Suprapubic skin (tissue), 4 donors: ENCODE measurements at places on chromosomes 13 and 19.

DNA sequence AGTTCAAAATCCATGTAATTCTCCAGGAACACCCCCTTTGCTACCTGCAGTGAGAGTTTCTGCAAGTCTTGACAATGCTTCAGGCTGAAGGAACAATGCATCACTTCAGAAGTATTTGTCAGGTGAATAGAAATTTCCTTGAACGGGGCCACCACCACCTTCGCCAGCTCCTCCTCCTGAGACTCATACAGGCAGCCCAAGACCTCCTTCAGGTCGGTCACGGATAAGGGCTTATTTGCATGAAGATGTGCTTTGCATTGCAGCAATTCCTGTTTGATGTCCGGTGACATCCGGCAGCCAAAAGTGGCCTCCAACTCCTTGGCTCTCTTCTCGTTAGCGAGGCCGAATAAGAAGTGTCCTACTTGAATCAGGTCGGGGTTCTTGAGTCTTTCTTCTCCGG, 8.4 kb downstream of the NLRP7 start:
- H3K27me3 ChIP-seq = peaks cover 5% of the 10 kb centered on the region
- H3K36me3 ChIP-seq = no peaks in the 10 kb centered on the region
- no peak overlapping the region for H3K27ac ChIP-seq

DNA sequence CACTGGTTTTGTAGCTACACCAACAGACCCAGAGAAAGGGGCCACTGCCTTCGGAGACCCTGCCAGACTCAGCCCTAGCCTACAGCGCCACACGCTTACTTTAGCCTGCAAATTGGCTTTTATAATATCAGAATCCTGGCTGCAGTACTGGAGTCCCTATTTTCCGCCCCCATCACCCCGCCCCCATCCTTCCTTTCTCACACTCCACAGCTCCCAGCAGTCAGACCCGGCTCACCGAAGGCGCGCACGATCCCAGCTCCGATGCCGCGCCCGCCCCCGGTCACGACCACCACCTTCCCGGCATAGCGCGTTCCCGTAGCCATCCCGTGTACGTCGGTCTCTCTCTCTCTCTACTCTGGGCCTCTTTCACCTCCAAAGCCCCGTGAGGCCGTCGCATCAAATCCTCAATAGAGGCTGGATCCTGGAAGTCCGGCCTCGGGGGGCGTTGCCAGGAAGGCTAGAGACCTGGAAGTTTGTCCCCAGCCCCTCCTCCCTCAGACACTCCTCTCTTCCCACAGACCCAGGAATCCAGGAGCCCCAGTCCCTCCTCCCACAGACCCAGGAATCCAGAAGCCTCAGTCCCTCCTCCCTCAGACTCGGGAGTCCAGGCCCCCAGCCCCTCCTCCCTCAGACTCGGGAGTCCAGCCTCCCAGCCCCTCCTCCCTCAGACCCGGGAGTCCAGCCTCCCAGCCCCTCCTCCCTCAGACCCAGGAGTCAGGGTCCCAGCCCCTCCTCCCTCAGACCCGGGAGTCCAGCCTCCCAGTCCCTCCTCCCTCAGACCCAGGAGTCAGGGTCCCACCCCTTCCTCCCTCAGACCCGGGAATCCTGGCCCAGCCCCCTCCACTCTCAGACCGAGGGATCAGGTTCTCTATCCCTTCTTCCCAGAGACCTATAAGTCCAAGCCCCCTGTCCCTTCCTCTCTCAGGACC, at the start of gene HSD17B14:
Gene HSD17B14 (minus strand): TSS at position 403 of the 929 bp plus-strand sequence. CDS start 80 bp downstream, at position 323.
- H3K36me3 ChIP-seq = peaks cover 6% of the 10 kb centered on the region
- peak; percentile 74 for DNase-seq
- peak within 1 kb of the TSS; percentile 47 for H3K4me3 ChIP-seq
- H3K4me1 ChIP-seq = peaks cover 24% of the 10 kb centered on the region
- H3K27me3 ChIP-seq = no peaks in the 10 kb centered on the region

- no peaks in the 10 kb centered on the region for H3K27me3 ChIP-seq
- no peak overlapping the region for H3K27ac ChIP-seq
These were observed 41.1 kb downstream of the CEACAM1 start for GRCh38 chr19:42487032-42487797.

GRCh38 chr19:17966550-17967256, at the start of gene KCNN1:
Gene KCNN1 (plus strand): TSS chr19:17967107. CDS start chr19:17973889, 6,782 bp downstream.
- peaks cover 8% of the 10 kb centered on the region for H3K4me1 ChIP-seq
- H3K36me3 ChIP-seq = no peaks in the 10 kb centered on the region
- peak within 1 kb of the TSS; percentile 18 for H3K4me3 ChIP-seq
- no peak within 1 kb of the TSS for H3K27ac ChIP-seq

DNA sequence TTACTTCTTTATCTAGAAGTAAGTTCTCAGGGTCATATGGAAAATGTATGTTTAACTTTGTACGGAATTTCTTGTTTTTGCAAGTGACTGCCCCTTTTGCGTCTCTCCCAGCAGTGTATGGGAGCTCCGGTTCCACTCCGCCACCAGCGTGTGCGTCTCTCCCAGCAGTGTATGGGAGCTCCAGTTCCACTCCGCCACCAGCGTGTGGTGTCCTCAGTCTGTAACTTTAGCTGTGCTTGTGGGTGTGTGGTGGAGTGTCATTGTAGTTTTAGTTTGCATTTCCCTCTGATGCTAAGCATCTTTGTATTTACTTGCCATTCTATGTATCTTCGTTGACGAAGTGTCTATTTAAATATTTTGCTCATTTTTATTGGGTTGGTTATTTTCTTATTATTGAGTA, 2.4 kb downstream of the CUL4A start:
- no peak overlapping the region for H3K27ac ChIP-seq
- DNase-seq = no peak
- no peaks in the 10 kb centered on the region for H3K27me3 ChIP-seq
- peaks cover 3% of the 10 kb centered on the region for H3K36me3 ChIP-seq

GRCh38 chr13:106373989-106374572, 161.4 kb downstream of the EFNB2 start:
- H3K4me1 ChIP-seq = peaks cover 3% of the 10 kb centered on the region
- no peak for DNase-seq
- H3K36me3 ChIP-seq = no peaks in the 10 kb centered on the region
- no peak overlapping the region for H3K27ac ChIP-seq
- H3K27me3 ChIP-seq = no peaks in the 10 kb centered on the region

DNA sequence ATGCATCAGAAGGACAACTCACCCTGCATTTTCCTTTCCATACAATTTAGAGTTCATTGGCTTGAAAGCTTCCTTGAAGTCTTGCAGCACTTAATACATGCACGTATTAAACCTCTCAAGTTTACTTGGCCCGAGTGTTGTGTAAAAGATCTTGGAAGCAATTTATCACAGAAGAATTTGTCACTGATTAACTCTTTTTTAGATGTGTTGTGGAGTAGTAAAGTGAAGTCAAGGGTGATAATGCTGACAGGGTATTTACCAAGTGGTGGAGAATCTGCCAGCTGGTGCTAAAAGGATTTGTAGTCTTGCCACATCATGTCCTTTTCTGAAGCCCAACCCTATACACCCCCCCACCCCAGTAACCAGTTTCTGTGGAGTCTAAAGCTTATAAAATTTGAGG, 421.0 kb upstream of the MIR17HG start:
- H3K27ac ChIP-seq = no peak overlapping the region
- H3K36me3 ChIP-seq = no peaks in the 10 kb centered on the region
- H3K4me1 ChIP-seq = no peaks in the 10 kb centered on the region
- no peak overlapping the region for H3K4me3 ChIP-seq
- DNase-seq = no peak

- H3K27ac ChIP-seq = no peak overlapping the region
- peaks cover 5% of the 10 kb centered on the region for H3K27me3 ChIP-seq
- H3K4me1 ChIP-seq = peaks cover 15% of the 10 kb centered on the region
- peak overlapping the region; percentile 49 for H3K4me3 ChIP-seq
- peaks cover 7% of the 10 kb centered on the region for H3K36me3 ChIP-seq
- DNase-seq = no peak
These were observed 20.5 kb downstream of the ZNF114 start for GRCh38 chr19:48290401-48290770.

- peaks cover 6% of the 10 kb centered on the region for H3K4me1 ChIP-seq
- no peak for DNase-seq
- peak overlapping the region; percentile 75 for H3K27ac ChIP-seq
- H3K4me3 ChIP-seq = no peak overlapping the region
- H3K27me3 ChIP-seq = no peaks in the 10 kb centered on the region
- H3K36me3 ChIP-seq = no peaks in the 10 kb centered on the region
These were observed 64.5 kb upstream of the SCEL start for GRCh38 chr13:77470986-77471385.
